ENCODE measurements at places on chromosomes 2 and 18.

GRCh38 chr2:217691920-217692666 lies 310.7 kb downstream of the TNS1 start:
- DNase-seq, result peak; percentile 41

- no peak for DNase-seq
Observed at GRCh38 chr2:68272246-68272994, 20.1 kb upstream of the PPP3R1 start.

DNA sequence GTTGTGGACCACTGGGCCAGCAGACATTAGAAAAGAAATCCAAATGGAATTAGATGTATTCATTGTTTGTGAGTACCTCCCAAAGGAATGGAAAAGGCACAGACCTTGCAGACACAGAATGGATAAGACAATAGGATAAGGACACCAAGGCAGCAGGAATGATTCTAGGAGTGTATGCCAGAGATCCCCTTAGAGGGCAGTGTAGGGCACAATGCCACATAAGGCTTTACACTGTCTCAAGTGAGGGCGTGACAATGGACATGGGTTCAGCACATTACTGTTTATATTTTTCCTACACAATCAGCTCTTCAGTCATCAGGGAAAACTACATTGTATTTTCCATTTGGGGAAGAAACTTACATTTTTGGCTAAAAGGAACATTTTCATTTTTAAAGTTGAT lies 250.9 kb downstream of the PTH2R start:
- no peak for DNase-seq

DNA sequence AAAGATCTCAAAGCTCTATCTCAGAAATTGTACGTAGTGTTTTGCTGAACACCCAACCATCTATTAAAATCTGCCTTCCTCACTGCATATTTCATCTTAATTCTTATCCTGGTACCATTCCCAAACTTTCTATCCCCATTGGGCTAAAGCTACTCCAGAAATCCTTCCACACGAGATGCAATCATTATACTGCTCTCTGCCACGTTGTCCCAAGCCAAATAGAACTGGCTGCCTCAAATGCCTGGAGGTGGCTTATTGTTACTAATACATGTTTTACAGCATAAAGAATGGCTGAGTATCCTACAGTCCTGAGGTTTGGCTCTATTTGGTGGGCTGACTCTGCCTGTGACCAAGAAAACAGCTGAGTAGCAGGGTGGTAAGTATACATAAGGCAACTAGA lies 306.0 kb upstream of the ACVR2A start:
- no peak for DNase-seq

DNA sequence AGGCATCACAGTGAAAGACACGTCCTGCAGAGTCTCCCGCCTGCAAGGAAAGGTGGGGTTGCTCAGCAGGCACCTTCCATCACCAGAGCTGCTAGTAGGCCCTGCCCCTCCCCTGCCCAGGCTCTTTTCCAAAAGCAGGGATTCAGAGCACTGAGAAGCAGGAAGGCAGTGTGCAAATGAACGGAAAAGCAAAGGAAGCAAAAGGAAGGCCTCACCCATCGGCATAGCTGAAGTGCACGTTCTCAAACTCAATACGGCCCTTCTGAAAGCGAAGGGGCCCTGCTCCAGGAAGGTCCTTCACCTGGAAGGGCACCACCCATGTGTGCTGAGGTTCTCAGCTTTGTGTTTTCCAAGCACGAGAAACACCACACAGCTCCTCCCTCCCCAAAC lies 5.7 kb downstream of the ABCB6 start:
- DNase-seq, result no peak

GRCh38 chr2:197893403-197894177 lies 89.2 kb downstream of the PLCL1 start:
- DNase-seq, result no peak

GRCh38 chr18:51151185-51151567 lies 46.3 kb downstream of the MEX3C start:
- no peak for DNase-seq

- DNase-seq, result peak; percentile 80
Observed at GRCh38 chr2:45024600-45025291, 15.5 kb upstream of the SIX2 start.

DNA sequence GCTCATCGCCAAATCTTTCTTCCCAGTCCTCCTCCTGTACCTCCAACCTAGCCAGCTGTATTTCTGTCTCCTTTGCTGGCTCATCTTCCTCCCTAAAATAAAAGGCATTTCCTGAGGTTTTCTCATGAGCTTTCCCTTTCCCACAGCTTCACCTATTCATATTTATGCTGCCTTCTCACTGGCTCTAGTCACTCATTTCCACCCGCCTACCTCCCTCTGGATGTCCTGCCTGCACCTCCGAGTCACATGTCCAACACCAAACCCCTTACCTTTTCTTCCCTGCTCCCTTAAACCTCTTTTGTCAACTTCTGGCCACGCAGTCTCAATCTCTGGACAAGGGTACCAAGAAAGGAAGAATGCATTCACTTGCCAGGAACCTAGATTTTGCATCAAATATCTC lies 2.8 kb downstream of the EIF2AK3 start:
- no peak for DNase-seq

GRCh38 chr2:11092701-11093335 lies 62.4 kb upstream of the SLC66A3 start:
- no peak for DNase-seq

GRCh38 chr2:179253226-179253625 lies 11.4 kb downstream of the SESTD1 start:
- DNase-seq, result no peak

DNA sequence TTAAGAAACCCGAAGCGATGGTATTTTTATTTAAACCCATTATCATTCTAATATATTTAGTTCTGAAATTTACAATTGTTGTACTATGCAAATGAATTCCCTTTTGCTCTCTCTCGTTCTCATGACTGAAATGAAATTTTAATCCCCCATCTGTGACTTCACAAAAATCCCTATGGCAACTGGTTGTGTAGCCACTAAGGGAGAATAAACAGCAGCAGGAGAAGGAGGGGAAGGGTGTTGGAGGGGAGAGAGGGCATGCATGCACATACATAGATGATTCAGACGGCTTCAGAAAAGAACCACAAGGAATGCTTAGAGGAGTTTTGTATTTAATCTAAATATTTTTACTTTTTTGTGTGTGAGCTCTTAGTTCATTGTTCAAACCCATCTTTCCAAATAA lies 36.8 kb downstream of the CPS1 start:
- DNase-seq, result no peak

DNA sequence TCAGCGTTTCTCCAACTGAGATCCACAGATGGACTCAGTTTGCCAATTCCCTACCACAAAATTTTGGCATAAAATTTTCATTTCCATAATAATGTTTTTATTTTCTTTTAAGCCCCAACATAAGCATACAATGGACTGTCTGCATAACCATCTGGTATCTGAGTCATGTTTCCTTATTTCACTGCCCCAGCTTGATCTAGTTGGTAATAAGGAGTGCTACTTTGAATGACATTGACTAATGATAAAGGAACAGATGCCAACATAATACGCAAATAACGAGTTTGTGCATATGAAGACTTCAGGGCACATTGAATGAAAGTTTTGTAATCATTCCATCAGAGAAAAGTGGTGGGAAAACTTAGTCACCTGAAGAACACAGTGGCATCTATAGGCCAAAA lies 8.8 kb upstream of the MBD2 start:
- DNase-seq, result no peak

GRCh38 chr2:74416778-74417177 lies 4.6 kb downstream of the C2orf81 start:
- no peak for DNase-seq
